Hematopoietic multipotent progenitor cell treated with erythropoietin and hydrocortisone succinate and interleukin-3 and kit ligand, for 4 days (in vitro differentiated cells): ENCODE measurements at places on chromosomes 1 and 21.

- DNase-seq, result no peak
Measured at GRCh38 chr1:203641503-203641890, 14.9 kb downstream of the ATP2B4 start.

DNA sequence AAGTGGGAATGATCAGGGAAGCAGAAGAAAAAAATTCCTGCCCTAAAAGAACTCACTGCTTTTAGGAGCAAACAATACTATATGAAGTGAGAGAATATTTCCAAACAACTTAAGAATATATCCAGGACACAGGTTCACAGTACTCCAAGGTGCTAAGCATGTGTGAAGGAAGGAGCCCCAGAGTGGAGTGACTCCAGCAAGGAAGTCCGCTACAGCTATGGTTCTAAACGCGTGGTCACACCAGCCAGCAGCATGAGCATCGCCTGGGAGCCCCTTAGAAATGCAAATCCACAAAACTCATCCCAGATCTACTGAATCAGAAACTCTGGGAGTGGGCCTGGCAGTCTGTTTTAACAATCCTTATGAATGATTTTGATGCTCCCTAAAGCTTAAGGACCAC lies 36.1 kb downstream of the GADD45A start:
- no peak for DNase-seq

GRCh38 chr1:98824736-98825135 lies 163.2 kb downstream of the SNX7 start:
- DNase-seq, result peak; percentile 6

GRCh38 chr1:212512816-212513559 lies 80.3 kb downstream of the NENF start:
- DNase-seq, result no peak

GRCh38 chr1:18638835-18639364 lies 8.3 kb downstream of the PAX7 start:
- DNase-seq, result no peak

GRCh38 chr1:29332204-29332603 lies 95.9 kb downstream of the PTPRU start:
- DNase-seq, result peak; percentile 68

DNA sequence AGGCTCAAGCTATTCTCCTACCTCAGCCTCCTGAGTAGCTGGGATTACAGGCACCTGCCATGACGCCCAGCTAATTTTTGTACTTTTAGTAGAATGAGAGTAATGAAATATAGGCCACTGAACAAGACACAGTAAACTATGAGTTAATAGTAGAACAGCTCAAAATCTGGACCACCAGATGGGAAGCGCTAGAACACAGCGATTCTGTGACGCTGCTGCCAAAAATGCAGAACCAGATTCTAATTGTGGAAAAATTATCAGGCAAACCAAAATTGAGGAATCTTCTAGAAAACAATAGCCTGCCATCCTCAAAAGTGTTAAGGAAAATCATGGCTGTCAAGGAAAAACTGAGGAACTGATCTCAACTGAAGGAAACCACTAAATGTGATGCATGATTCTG lies 111.4 kb upstream of the TIAM1 start:
- no peak for DNase-seq

DNA sequence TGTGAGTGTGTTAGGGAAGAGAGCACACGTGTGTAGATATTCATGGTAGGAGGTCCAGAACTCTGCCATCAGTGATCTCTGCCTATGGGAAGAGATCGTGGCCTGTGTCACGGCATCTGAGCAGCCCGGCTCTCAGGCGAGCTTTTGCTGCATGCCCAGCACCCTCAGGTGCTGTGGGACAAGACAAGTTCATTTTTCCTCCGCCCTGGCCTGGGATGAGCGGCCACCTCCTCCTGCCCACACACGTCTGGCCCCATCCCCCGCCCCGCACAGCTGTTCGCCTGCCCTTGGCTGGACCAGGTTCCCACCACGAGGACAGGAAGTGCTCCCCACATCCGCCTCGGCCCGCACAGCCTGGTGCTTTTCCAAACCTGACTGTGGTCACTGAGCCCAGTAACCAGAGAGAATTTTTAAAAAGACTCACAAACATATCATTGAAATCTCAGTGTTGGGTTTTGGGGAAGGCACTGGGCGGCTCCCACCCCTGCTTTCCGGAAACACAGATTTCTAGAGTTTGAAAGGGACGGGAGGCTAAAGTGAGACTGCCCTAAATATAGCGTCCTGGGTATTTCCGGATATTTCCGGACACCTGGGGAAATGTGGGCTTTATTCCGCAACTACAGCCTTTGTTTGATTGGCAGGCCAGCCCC lies 18.0 kb downstream of the BMP8A start:
- DNase-seq, result no peak

DNA sequence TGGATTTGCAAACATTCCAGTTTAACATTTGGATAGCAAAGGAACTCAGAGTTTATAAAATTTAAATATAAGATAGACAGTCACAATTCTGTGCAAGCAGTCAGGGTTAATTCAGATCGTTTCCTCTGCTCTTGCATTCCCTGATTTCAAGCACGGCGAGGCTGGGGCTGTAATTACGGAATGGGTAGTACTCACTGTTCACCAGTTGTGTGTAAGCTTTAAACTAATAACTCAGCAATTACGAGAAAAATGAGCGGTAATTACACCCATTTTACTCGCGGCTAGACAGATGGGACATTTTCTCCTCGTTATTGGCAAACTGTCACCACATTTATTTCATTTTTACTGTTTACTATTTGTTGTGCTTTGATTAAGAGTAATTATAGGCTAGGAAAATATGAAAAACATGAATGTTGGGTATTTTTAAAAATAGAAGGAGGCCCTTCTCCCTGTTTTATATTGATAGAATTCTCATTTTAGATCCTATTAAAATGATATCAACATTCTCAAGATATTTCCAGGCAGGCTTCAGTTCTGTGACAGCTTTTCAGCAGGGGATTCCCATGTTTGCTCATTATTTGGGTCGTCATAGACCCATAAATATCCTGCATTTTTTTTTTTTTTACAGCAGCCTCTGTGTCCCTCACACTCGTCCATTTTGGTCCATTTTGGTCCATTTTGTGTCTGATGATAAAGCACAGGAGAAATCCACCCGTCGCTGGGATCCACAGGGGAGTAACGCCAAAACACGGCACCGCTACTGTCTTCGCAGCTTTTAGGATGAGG lies 208.3 kb downstream of the DSCAM start:
- DNase-seq, result no peak
